ENCODE measurements at places on chromosomes 11 and 22. TPM values are rescaled to one million over a fixed set of nuclear protein-coding genes. Genes with fewer than 3 reads are reported as not detected.
A peak's percentile ranks its signal among the peaks of the same experiment; 100 is the strongest.

RAG2 gene
- not detected for total RNA-seq

GDPD5 gene
- total RNA-seq: 7.6 TPM

TRIM29 gene
- 36.7 TPM for total RNA-seq

BRSK2 gene
- not detected for total RNA-seq

DNA sequence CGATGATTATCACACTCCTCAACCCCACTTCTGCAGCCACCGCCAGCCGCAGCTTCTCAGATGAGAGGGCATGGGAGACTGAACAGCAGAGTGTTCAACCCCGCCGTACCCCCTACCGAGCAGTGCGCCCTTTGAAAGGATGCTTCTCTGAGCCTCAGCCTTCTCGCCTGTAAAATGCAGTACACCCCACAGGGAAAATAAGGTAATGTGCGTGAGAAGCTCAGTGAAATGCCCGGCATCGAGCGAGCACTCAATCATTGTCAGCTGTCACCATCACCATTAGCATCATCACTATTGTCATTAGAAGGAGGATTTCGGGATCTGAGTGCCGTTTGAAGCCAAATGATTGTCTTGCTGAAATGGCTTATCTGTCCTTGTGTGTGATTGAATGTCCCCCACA is 13.6 kb downstream of the TRIM29 start:
- H3K4me1 ChIP-seq: no peaks in the 10 kb centered on the region
- no peaks in the 10 kb centered on the region for H3K27me3 ChIP-seq
- DNase-seq: no peak
- no peaks in the 10 kb centered on the region for H3K36me3 ChIP-seq
- H3K27ac ChIP-seq: no peak overlapping the region
- H3K4me3 ChIP-seq: no peak overlapping the region

DNA sequence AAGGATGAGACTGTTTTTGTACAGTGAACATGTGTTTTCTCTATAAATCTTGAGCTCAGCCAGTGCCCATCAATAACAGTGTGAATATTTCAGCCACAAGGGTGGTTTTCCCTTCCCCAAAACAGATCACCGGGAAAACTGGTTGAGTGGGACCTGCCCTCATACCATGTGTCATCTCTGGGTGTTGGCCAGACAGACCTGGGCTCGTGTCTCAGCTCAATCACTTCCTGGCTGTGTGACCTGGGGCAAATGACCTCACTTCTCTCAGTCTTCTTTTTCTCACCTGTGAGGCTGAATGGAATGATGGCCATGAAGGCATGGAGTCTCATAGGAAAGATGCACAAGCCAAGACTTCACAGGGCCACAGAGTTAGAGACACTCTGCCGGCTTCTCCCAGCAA is 74.7 kb downstream of the COMMD9 start:
- H3K4me1 ChIP-seq: peaks cover 8% of the 10 kb centered on the region
- no peaks in the 10 kb centered on the region for H3K36me3 ChIP-seq
- DNase-seq: no peak
- no peak overlapping the region for H3K4me3 ChIP-seq
- no peaks in the 10 kb centered on the region for H3K27me3 ChIP-seq

GRCh38 chr11:34052036-34052607 is 591 bp downstream of the CAPRIN1 start:
- peak overlapping the region; percentile 90 for H3K27ac ChIP-seq
- H3K27me3 ChIP-seq: no peaks in the 10 kb centered on the region
- H3K4me1 ChIP-seq: peaks cover 40% of the 10 kb centered on the region

GRCh38 chr11:120365512-120365911 is 29.3 kb downstream of the ARHGEF12 start:
- no peaks in the 10 kb centered on the region for H3K27me3 ChIP-seq
- no peaks in the 10 kb centered on the region for H3K4me1 ChIP-seq
- H3K4me3 ChIP-seq: no peak overlapping the region
- DNase-seq: no peak
- no peak overlapping the region for H3K27ac ChIP-seq
- H3K36me3 ChIP-seq: no peaks in the 10 kb centered on the region

GRCh38 chr22:24077416-24077815 is 66.3 kb downstream of the CABIN1 start:
- H3K4me1 ChIP-seq: no peaks in the 10 kb centered on the region
- no peak overlapping the region for H3K27ac ChIP-seq
- H3K4me3 ChIP-seq: no peak overlapping the region
- no peaks in the 10 kb centered on the region for H3K27me3 ChIP-seq

GRCh38 chr11:133064961-133065360 is 467.3 kb downstream of the OPCML start:
- no peaks in the 10 kb centered on the region for H3K27me3 ChIP-seq
- H3K36me3 ChIP-seq: no peaks in the 10 kb centered on the region
- no peak for DNase-seq
- H3K4me1 ChIP-seq: no peaks in the 10 kb centered on the region
- peak overlapping the region; percentile 60 for H3K4me3 ChIP-seq

DNA sequence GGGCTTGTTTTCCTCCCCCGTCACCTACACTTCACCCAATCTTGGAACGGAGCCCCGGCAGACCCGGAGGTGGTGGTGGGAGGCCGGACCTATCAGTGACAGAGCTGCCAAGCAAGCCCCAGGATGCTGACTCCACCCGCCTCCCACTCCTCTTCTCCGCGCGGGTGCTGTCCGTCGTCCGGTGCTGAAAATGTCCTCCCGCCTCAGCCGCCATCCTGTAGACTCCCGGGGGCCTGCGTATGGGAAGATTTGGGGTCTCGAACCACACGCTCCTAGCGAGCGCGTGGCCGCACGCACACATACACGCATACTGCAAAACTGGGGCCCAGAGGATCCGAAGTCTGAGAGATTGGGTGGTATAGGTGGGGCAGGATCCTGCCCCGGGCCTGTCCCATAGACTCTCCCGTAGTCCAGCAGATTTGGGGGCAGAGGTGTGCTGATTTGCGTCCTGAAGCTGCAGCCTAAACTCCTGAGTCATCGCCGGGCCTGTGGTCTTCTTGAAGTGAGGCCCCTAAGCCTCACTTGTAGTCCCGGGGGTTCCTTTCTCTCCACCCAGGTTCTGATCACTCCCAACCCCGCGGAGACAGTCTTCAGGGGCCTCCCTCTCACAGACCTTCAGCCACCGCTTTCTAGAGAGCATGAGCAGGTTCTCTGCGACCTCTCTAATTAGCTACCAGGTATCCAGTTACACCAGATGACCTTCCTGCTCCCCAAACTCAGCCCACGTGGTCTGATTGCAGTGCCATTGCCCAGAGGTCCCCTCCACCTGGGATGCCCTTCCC is 796 bp upstream of the YIF1A start:
- DNase-seq: peak; percentile 71
- H3K4me1 ChIP-seq: peaks cover 23% of the 10 kb centered on the region
- H3K36me3 ChIP-seq: peaks cover 16% of the 10 kb centered on the region
- H3K4me3 ChIP-seq: peak overlapping the region; percentile 79
- peaks cover 29% of the 10 kb centered on the region for H3K27me3 ChIP-seq

GRCh38 chr11:77851503-77851902 is 30.6 kb downstream of the AAMDC start:
- H3K27me3 ChIP-seq: no peaks in the 10 kb centered on the region
- peaks cover 17% of the 10 kb centered on the region for H3K36me3 ChIP-seq
- no peak overlapping the region for H3K27ac ChIP-seq
- H3K4me1 ChIP-seq: no peaks in the 10 kb centered on the region
- no peak overlapping the region for H3K4me3 ChIP-seq

- no peaks in the 10 kb centered on the region for H3K36me3 ChIP-seq
- H3K4me1 ChIP-seq: no peaks in the 10 kb centered on the region
- H3K27me3 ChIP-seq: no peaks in the 10 kb centered on the region
- no peak overlapping the region for H3K4me3 ChIP-seq
Measured at GRCh38 chr11:91742155-91742554, 482.5 kb upstream of the FAT3 start.

- no peak overlapping the region for H3K27ac ChIP-seq
- H3K4me1 ChIP-seq: no peaks in the 10 kb centered on the region
- no peak overlapping the region for H3K4me3 ChIP-seq
- no peaks in the 10 kb centered on the region for H3K27me3 ChIP-seq
Measured at GRCh38 chr22:17314487-17314886, 54.8 kb upstream of the CECR2 start.

DNA sequence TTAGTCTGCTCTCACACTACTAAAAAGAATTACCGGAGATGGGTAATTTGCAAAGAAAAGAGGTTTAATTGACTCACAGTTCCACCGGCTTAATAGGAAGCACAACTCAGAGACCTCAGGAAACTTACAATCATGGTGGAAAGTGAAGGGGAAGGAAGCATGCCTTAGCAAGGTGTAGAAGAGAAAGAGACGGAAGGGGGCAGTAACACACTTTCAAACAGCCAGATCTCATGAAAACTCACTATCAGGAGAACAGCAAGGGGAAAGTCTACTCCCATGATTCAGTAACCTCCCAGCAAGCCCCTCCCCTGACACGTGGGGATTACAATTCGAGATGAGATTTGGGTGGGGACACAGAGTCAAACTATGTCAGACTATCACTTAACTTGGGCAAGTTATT is 236.6 kb upstream of the ANO3 start:
- no peak for DNase-seq
- H3K27me3 ChIP-seq: no peaks in the 10 kb centered on the region
- no peak overlapping the region for H3K4me3 ChIP-seq
- no peak overlapping the region for H3K27ac ChIP-seq
- H3K4me1 ChIP-seq: no peaks in the 10 kb centered on the region
- H3K36me3 ChIP-seq: no peaks in the 10 kb centered on the region

GRCh38 chr11:134609361-134610115 is 197.5 kb upstream of the B3GAT1 start:
- H3K4me3 ChIP-seq: no peak overlapping the region
- H3K27me3 ChIP-seq: no peaks in the 10 kb centered on the region
- no peak for DNase-seq
- H3K27ac ChIP-seq: no peak overlapping the region
- no peaks in the 10 kb centered on the region for H3K4me1 ChIP-seq

GRCh38 chr11:2220173-2220771 is 48.7 kb upstream of the TH start:
- no peak overlapping the region for H3K4me3 ChIP-seq
- no peaks in the 10 kb centered on the region for H3K27me3 ChIP-seq
- H3K36me3 ChIP-seq: no peaks in the 10 kb centered on the region
- DNase-seq: no peak

GRCh38 chr22:27987557-27987956 is 68.5 kb upstream of the PITPNB start:
- H3K27ac ChIP-seq: no peak overlapping the region
- DNase-seq: no peak
- no peak overlapping the region for H3K4me3 ChIP-seq
- H3K36me3 ChIP-seq: peaks cover 33% of the 10 kb centered on the region
- no peaks in the 10 kb centered on the region for H3K27me3 ChIP-seq

DNA sequence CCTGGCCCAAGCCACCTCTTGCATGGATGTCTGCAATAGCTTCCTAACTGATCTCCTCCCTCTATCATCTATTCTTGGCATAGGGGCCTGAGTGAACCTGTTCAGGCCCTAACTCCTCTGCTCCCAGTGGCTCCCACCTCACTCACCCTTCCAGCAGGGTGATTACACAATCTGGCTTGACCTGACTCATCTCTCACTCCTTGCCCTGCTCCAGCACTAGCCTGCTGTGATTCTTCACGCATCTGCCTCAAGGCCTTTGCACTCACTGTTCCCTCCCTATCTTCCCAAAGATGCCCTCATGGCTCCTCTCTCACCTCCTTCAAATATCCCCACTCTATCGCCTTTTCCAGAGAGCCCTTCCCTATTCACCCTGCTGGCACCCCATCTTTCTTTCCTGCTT is 10.5 kb downstream of the SCN4B start:
- no peaks in the 10 kb centered on the region for H3K36me3 ChIP-seq
- no peaks in the 10 kb centered on the region for H3K27me3 ChIP-seq
- H3K4me1 ChIP-seq: peaks cover 5% of the 10 kb centered on the region
- no peak for DNase-seq

- H3K27me3 ChIP-seq: no peaks in the 10 kb centered on the region
- H3K4me3 ChIP-seq: no peak overlapping the region
- no peak overlapping the region for H3K27ac ChIP-seq
- DNase-seq: no peak
- H3K36me3 ChIP-seq: no peaks in the 10 kb centered on the region
- no peaks in the 10 kb centered on the region for H3K4me1 ChIP-seq
Measured at GRCh38 chr11:83836065-83836464, 549.9 kb upstream of the CCDC90B start.

DNA sequence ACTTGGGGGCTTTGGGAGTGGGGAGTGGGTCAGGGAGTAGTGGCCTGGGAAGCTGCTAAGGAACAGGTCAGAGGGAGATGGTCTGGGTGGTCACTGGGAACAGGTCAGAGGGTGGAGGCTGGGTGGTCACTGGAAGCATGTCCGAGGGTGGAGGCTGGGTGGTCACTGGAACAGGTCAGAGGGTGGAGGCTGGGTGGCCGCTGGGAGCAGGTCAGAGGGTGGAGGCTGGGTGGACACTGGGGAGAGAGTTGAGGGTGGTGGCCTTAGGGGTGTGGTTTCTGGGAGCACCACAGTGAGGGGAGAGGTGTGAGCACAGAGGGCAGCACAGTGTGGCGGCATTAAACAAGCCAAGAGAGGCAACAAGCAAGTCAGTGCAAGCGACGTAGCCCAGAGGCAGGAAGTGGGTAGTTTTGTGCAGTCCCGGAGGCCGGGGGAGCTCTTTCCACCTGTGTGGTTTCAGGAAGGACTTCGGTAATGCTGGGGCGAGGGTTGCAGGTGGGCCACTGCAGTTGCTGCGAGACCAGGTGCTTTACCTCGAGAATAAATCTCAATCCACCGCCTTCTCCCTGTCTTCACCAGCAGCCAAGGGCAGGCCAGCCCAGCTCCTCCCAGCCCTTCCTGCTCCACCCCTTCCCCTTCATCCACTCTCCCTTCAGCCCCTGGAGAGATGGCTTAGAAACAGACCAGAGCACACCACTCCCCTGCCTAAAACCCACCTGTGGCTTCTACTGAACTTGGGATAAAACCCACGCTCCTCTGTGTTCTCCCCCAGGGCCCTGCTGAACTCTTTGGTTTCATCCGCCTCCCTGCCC is 3.2 kb upstream of the CACNA1I start:
- H3K4me3 ChIP-seq: no peak overlapping the region
- no peaks in the 10 kb centered on the region for H3K36me3 ChIP-seq
- no peaks in the 10 kb centered on the region for H3K4me1 ChIP-seq
- H3K27ac ChIP-seq: no peak overlapping the region
- no peak for DNase-seq

DNA sequence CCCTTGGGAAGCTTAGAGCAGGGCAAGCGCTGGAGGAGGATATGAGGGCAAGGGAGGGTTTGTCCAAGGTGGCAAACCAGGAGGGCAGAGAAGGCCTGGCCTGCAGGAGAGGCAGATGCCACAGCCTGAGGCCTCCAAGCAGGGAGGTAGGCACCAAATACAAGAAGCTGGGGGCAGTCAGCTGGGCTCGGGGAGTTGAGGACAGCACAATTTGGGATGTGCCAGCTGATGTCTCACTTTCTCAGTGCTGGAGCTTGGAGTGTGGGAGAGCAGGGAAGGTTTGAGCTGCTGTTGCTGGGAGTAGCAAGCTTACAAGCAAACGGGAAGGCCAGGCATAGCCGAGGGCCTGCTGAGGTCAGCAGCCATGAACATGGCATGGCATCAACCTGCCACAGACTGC is 4.0 kb downstream of the ZDHHC24 start:
- peaks cover 54% of the 10 kb centered on the region for H3K36me3 ChIP-seq
- DNase-seq: no peak
- no peaks in the 10 kb centered on the region for H3K27me3 ChIP-seq
- peaks cover 23% of the 10 kb centered on the region for H3K4me1 ChIP-seq
- H3K4me3 ChIP-seq: no peak overlapping the region
- no peak overlapping the region for H3K27ac ChIP-seq
